ENCODE measurements at places on chromosomes 1 and 21.

GRCh38 chr1:233998456-233998855 lies 94.0 kb downstream of the SLC35F3 start:
- DNase-seq = no peak

DNA sequence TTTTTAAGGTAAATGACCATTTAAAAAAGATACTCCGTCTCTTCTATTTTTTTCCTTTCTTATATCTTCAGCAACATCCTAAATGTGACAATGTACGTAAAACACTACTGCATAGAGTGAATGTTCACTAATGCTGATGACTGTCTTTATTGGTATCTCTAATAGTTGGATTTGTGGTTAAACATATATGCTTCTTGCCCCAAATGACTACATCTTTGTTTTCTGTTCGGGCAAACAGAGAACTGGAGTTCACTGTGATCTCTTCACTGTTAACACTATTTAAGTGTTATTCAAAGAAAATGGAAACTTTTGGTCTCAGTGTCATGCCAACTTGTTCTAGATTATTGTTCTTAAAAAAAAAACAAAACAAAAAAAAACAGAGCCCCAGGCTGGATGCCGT lies 109.4 kb downstream of the KIF26B start:
- no peak for DNase-seq

DNA sequence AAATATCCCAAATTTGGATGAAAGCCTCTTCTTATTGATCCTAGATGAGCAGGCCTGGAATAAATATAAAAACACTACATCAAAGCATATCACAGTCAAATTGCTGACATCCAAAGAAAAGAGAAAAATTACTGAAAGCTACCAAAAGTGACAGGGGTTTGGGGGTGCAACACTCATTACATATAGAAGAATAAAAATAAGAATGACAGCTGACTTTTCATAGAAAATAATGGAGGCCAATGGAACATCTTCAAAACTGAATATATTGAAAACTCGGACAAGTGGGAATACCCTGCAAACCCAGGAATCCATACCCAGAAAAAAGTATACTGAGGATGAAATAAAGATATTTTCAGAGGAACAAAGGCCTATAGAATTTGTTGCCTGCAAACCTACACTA lies 84.0 kb downstream of the FOXJ3 start:
- no peak for DNase-seq

DNA sequence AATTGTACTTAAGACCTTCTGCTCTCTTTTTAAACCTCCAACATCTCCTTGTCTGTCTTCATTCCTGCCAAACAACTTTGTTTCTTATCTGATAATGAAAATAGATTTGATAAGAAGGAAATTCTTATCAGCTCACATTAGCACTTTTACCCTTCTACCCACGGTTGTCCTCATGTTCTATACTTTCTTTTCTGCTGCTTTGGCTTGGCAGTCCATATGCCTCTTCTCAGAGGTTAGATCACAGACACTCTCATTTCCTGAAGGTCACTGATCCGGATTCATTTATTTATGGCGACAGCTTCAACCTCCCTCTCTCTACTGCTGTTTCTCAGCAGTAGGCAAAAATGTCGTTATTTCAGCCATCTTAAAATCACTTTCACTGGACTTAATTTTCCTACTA lies 2015.8 kb downstream of the NCAM2 start:
- no peak for DNase-seq

Data from SIG-M5 (cell line).